ENCODE measurements at places on chromosomes 16 and 17.

GRCh38 chr17:47993964-47994363 lies 23.1 kb downstream of the CDK5RAP3 start:
- no peak overlapping the region for H3K4me3 ChIP-seq
- peaks cover 10% of the 10 kb centered on the region for H3K4me1 ChIP-seq
- H3K36me3 ChIP-seq: no peaks in the 10 kb centered on the region
- no peak for DNase-seq
- no peaks in the 10 kb centered on the region for H3K27me3 ChIP-seq

DNA sequence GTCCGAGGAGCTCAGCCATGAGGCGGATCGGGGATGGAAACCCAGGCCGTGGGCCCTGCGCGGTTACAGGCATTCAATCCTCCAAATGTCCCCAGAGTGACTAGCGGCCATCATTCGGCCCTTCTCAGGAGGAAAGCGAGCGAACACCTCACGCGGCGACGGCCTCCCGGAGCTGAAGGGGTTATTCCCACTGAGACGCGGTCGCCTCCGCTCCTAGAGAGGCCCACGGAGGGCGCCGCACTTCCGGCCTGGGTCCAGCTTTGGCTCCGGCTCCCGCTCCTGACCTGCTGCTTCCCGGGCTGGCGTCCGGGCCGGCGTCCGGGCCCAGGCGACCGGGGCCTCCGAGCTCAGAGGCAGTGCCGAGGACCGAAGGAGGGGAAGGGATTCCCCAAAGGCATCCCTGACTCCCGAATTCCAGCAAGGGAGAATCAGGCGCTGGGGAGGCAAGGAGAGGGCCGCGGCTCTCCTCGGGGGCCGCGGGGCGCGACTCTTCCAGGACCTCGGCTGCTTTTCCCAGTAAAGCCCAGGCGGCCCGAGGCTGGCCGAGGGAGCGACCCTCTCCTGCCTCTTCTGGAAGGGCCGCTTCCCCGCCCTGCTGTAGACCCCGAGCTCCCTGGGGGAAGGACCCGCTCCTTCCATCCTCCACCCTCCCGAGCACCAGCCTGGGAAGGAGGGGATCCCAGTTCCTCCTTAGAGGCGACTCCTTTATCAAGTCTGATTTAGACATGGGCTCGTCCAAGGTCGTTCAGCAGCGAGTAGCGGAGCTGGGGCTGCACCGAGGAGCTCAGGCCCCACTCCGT lies 18.6 kb upstream of the ZNF629 start:
- peak; percentile 83 for DNase-seq
- no peaks in the 10 kb centered on the region for H3K27me3 ChIP-seq
- peak overlapping the region; percentile 77 for H3K27ac ChIP-seq
- peak overlapping the region; percentile 89 for H3K4me3 ChIP-seq
- H3K36me3 ChIP-seq: no peaks in the 10 kb centered on the region

GRCh38 chr17:59832883-59833379 lies 59.8 kb downstream of the TUBD1 start:
- no peaks in the 10 kb centered on the region for H3K27me3 ChIP-seq
- no peak overlapping the region for H3K27ac ChIP-seq
- H3K36me3 ChIP-seq: no peaks in the 10 kb centered on the region
- DNase-seq: no peak

- no peak overlapping the region for H3K27ac ChIP-seq
- H3K36me3 ChIP-seq: no peaks in the 10 kb centered on the region
- no peaks in the 10 kb centered on the region for H3K27me3 ChIP-seq
- H3K4me3 ChIP-seq: no peak overlapping the region
- no peak for DNase-seq
- H3K4me1 ChIP-seq: no peaks in the 10 kb centered on the region
Observed at GRCh38 chr16:47426806-47427205, 34.1 kb downstream of the ITFG1 start.

DNA sequence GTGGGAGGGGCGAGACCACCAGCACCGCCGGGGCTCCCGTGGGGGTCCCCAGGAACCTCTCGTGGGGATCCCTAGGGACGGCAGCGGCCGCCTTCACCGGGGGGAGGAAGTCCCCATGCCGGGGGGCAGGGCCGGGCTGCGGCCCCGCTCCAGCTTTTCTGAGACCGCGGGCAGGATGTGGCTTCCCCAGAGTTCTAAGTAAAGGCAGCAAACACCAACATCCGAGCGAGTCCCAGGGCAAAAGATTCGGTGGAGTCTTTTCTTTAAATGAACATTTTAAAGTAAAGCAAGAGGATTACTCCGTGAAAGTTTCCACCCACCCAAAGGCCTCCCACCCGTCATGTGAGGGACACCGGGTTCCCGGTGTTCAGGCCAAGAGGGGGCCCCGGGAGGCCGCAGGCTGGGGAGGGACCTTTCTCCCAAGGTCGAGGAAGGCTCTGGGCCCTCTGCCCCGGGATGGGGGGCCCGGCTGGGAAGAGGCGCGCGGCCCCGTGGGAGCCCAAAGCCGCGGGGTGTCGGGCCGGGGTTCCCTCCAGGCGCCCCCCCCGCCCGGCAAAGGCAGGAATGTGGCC lies 137.2 kb upstream of the RPH3AL start:
- no peak overlapping the region for H3K27ac ChIP-seq
- H3K4me3 ChIP-seq: no peak overlapping the region
- no peaks in the 10 kb centered on the region for H3K27me3 ChIP-seq
- H3K4me1 ChIP-seq: no peaks in the 10 kb centered on the region
